ENCODE measurements at places on chromosomes 13 and 19. TPM values are rescaled to one million over a fixed set of nuclear protein-coding genes. Genes with fewer than 3 reads are reported as not detected.

GRCh38 chr13:21696865-21697448, 26.1 kb downstream of the FGF9 start:
- DNase-seq, result no peak
- H3K4me1 ChIP-seq, result no peaks in the 10 kb centered on the region
- H3K36me3 ChIP-seq, result no peaks in the 10 kb centered on the region
- H3K27me3 ChIP-seq, result no peaks in the 10 kb centered on the region
- H3K4me3 ChIP-seq, result no peak overlapping the region

DNA sequence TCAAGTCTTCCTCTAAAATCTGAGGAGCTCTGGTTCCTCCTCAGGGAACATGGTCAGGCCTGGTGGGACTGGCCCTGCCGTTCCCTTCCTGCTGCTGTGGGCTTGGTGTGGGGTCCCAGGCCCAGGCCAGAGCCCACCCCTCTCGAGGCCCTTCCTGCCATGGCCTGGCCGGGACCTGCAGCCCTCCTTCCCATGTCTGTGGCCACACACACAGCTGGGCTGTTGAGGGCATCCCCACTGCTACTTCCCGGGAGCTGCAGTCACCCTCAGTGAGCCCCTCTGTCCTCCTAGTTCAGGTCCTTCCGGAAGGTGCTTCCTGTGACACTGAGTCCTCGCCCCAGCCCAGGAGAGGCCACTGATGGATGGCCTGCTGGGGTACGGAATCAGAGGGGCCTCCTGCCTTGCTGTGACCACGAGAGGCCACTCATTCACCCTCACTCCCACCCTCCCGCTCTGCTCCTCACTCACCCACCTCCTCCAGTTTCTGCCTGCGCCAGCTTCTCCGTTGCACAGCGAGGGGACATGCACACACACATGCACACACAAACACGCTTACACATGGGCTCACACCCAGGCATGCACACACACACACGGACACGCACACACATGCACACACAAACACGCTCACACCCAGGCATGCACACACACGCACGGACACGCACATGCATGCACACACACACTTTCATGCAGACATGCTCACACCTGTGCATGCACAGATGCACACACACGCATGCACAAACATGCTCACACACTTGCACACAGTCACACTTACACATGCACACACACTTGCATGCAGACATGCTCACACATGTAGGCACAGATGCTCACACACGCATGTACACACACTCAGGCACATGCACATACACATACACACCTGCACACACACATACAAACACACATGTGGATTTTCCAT, 7.3 kb upstream of the MCF2L start:
- no peaks in the 10 kb centered on the region for H3K4me1 ChIP-seq
- DNase-seq, result no peak
- H3K4me3 ChIP-seq, result no peak overlapping the region

DNA sequence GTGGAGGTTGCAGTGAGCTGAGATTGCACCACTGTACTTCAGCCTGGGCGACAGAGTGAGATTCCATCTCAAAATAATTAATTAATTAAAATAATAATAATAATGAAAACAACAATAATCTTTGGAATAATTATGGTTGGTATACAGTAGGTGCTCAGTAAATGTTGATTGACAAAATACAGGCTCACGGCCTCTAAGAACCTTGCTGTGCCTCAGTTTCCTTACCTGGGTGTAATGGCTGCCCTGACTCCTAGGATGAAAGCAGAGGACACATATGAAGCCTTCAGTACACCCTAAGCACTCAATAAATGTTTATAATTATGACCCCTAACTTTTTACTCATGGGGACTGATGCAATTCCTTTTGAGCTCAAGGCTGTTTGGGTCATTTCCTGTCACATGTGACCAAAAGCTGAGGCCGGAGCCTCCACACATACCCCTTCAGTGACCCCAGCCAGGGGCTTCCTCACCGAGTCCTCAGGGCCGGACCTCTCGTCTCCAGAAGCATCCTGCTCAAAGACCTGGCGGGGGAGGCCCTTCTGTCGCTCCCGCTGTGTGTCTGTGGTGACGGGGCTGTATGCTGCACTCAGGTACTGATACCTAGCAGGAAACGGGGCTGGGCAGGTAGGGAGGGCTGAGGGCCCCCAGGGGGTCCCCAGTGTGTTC, 10.5 kb downstream of the DOCK6 start:
- DNase-seq, result no peak
- H3K27me3 ChIP-seq, result no peaks in the 10 kb centered on the region
- peaks cover 32% of the 10 kb centered on the region for H3K4me1 ChIP-seq
- no peak overlapping the region for H3K4me3 ChIP-seq

GRCh38 chr19:2410023-2410422, 17.4 kb downstream of the TIMM13 start:
- no peaks in the 10 kb centered on the region for H3K4me1 ChIP-seq
- H3K27ac ChIP-seq, result no peak overlapping the region

GRCh38 chr19:2462635-2463421, 6.1 kb upstream of the LMNB2 start:
- H3K36me3 ChIP-seq, result no peaks in the 10 kb centered on the region
- H3K4me3 ChIP-seq, result peak overlapping the region; percentile 47
- peak; percentile 88 for DNase-seq
- H3K27ac ChIP-seq, result peak overlapping the region; percentile 61
- H3K4me1 ChIP-seq, result peaks cover 8% of the 10 kb centered on the region

DNA sequence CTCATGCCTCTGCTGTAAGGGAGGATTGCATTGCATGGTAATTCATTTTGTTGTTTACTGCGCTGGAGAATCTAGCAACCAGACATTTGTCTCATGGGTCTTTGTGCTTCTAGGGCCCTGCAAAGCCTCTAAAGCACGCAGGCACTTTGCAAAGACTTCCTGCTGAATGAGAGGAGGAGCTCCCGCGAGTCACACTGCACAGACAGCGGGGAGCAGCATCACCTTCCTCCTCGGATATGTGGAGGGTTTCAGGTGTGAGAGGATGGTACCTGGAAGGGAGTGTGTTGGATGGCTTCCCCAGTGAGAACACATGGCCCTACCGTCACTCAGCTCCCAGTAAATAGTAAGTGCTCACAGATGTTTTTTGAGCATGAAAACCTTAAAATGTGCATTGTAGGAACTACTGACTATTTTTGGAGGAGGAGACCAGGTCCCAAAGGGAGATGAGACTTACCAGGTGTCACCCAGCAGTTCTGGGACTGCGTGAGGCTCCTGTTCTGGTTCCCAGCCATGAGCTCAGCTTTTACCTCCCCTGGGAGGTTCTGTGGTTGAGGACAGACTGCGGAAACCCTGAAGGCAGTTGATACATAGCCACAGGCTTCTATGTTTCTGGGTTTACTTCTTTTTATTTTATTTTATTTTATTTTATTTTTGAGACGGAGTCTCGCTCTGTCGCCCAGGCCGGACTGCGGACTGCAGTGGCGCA, 278.0 kb downstream of the FGF9 start:
- H3K36me3 ChIP-seq, result no peaks in the 10 kb centered on the region
- no peak overlapping the region for H3K4me3 ChIP-seq
- no peak for DNase-seq
- no peaks in the 10 kb centered on the region for H3K27me3 ChIP-seq

KLK2 gene
- not detected for polyA plus RNA-seq

NEK3 gene
- 8.3 TPM for polyA plus RNA-seq

UBAC2 gene
- polyA plus RNA-seq, result 47.2 TPM

Data from endothelial cell of umbilical vein (primary cell).